ENCODE measurements at places on chromosomes 2 and 18.

- peak; percentile 57 for DNase-seq
Observed at GRCh38 chr18:62863579-62864001, 148.2 kb downstream of the PHLPP1 start.

DNA sequence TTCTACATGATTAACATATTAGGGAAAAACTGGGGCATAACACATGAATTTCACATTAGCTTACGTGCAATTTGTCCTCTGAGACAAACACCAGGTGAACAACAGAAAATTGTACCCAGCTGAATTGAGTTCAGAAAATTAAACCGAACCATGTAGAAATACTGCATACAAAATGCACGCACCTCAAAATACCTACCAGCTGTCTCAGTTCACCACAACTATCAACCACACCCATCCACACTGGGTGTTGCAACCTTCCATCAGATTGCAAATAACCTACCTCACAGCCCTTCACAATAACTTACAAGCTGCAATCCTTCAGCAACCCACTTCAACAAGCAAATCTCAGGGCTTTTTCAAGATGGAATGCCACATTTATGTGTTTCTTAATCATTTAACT lies 55.9 kb downstream of the UNC50 start:
- DNase-seq, result peak; percentile 52

DNA sequence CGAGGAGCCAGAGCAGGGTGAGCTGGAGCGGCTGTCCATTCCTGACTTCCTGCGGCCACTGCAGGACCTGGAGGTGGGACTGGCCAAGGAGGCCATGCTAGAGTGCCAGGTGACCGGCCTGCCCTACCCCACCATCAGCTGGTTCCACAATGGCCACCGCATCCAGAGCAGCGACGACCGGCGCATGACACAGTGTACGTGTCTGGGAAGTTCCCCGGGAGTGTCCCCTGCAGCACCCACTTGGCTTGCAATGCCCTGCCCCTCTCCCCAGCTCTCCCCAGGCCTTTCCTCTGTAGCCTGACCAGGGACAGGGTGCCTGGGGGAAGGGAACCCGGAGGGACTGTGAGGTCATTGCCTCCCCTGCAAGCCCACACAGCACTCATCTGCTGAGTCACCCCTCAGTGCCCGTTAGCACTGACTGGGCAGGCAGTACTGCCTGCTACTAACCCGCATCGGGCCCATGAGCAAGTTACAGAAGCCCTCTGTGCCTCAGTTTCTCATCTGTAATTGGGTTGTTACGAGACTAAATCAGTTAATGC lies 29.4 kb upstream of the GMPPA start:
- peak; percentile 41 for DNase-seq

GRCh38 chr2:105926960-105927678 lies 182.4 kb downstream of the NCK2 start:
- no peak for DNase-seq

DNA sequence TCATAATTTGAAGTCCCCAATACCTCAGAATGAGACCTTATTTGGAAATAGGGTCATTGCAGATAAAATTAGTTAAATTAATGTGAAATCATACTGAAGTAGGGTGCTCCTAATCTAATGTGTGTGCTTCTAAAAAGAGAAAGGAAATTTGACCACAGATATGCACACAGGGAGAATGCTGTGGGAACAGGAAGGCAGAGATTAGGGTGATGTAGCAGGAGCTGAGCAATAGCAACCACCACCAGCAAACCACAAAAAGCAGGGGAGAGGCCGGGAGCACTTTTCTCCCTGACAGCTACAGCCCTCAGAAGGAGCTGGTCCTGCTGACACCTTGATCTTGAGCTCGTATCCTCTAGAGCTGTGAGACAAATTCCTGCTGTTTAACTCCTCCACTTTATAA lies 24.6 kb upstream of the SCG2 start:
- peak; percentile 92 for DNase-seq

DNA sequence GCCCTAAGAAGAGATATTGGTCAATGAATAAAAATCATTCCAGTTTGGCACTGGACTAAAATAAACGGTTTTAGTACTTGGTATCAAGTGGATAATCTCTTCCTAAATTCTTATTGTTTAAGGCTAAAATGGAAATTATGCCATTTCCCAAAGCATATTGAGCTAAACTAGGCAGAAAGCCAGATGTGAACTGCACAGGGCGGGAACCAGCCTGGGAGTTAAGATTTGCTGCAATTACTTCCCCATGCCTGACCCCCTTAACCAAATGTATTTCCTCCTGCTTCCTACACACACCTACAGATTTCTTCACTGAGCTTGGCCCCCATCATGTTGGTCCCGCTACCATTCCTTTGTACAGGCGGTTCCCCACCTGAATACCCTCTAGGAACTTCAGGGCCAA lies 12.2 kb downstream of the ZBTB7C start:
- DNase-seq, result no peak

DNA sequence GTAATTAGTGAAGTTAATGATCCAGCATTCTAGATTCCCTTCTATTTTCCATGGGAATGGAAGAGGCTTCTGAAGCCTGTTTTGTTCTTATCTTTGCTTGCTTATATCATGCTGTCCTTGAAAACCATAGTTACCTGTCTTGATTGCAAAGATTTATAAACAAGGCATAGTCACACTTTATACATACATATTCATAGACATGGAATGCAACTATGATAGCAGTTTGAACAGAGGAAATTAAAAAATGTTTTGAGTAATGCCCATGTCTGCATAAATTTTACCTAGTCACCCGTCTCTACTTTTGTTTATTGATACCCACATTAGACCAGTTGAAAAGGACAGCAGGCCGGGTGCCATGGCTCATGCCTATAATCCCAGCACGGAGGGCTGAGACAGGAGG lies 289.0 kb downstream of the PTPRM start:
- DNase-seq, result no peak

- no peak for DNase-seq
Observed at GRCh38 chr2:61834893-61835292, 19.0 kb downstream of the FAM161A start.

DNA sequence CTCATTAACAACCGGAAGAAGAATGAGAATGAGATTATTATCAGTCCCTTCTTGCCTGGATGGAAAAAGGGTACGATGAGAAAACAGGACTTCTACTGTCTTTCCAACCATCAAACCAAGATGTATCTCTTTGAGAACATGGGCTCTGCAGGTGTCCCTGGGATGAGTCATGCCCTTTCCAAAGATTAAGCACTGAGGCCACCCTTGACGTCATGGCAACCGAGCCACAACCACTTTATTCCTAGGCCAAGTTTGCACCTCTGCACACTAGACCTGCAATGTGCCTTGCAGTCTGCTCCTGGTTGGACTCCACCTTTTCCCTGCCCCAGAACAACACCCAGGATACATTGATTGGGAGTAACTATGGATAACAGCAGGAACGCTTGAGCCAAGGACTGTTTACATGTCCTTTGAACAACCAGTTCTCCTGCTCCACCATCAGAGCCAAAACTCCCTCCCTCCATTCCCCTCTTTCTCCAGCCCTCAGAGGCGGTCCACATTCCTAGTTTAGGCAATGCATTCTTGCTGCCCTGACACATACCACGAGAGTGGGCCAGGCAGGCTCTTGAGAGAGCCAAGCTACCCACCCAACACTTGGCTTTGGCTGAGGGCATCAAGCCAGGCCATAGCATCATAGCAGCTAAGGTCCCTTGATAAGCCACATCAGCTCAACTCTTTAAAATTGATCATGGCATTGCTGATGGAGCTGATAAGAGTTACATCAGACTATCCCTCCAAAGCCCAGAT lies 310.7 kb downstream of the TNS1 start:
- DNase-seq, result peak; percentile 56

- peak; percentile 9 for DNase-seq
Observed at GRCh38 chr2:158297606-158298005, 158.9 kb downstream of the CCDC148 start.

DNA sequence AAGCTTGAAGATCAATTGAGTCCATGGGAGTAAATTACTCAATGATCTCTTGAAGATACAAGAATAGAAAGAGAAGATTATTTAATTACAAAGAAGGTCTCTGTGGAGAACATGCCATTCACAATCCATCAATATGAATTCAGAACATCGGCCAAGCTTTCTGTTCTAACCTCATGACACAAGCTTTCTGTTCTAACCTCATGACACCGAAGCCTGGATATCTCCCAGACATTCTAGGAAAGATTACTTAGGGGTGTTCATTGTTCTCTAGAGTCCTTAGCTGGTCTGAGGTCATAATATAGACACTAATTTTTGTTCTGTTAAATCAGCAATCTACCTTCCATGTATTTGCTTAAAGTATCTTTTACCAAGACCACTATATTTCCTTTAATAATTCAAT lies 95.5 kb downstream of the RDH14 start:
- no peak for DNase-seq

DNA sequence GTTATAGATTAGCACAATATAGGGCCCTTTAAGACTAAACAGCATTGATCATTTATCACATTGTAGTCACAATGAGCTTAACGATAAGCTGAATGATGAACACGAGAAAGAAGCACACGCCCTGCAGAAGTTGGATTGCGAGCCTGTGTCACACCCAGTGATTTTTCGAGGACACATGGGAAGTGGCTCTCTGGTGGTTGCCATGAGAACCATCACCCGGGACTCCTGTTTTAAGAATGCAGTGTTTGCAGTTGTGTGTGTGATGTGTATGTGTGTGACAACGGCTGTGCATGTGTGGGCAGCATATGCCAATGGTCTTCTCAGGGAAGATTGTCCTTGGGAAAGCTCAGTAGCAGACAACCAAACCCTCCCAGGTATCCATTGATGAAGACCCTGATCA lies 69.2 kb downstream of the PDCL3 start:
- no peak for DNase-seq

DNA sequence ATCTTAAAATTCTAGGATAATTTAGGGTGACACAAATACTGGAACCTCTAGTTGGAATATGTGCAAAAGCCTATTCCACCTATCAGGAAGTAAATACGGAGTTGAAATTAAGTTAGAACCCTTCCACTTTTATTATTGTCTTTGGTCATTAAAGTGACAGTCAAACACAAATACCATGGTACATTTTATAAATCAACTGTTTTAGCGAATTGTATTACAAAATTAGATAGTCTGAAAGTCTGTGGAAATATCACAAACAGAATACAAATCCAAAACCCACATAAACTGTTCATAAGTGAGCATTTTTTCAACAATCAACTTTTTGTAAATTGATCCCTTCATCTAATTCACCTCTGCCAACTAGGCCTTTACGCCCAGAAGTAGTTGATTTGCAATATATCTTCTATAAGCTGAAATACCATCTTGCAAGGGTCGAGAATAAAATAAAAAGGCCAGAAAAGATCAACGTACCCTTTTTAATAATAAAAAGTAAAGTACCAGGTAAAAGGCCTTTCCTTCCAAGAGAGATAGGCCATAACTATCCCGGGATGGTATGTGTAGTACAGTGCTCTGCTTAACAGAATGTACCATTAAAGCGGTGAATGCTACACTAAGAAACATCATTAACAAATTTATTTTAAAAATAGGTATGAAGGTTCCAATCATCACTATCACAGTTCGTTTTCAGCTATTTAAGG lies 1.3 kb downstream of the USP34 start:
- no peak for DNase-seq

DNA sequence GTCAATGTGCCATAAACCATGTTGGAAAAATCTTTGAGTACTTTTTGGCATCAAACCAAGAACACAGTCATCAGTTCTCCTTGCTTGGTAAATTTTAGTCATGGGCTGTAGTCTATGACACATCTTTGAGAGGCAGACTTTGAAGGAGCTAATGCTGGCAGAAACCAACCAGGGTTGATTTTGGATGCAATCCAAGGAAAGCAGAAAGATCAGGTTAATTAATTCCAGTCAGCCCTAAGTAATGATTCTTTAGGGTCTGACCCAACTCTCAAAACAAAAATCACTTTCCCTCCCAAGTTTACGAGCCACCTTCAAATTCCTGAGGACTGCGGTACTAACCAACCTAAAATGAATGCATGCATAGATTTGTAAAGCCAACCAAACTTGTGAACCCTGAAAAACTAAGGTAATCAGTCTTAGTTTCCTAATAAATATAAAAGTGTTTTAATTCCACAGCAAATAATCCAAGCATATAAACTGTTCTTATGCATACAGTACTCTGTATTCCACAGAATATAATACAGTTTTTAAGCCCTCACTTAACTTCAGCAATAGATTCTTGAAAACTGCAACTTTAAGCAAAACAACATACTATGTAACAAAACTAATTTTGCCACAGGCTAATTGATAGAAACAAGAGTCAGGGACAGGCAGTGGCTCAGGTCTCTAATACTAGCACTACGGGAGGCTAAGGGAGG lies 22.0 kb downstream of the AP1S3 start:
- DNase-seq, result peak; percentile 82

DNA sequence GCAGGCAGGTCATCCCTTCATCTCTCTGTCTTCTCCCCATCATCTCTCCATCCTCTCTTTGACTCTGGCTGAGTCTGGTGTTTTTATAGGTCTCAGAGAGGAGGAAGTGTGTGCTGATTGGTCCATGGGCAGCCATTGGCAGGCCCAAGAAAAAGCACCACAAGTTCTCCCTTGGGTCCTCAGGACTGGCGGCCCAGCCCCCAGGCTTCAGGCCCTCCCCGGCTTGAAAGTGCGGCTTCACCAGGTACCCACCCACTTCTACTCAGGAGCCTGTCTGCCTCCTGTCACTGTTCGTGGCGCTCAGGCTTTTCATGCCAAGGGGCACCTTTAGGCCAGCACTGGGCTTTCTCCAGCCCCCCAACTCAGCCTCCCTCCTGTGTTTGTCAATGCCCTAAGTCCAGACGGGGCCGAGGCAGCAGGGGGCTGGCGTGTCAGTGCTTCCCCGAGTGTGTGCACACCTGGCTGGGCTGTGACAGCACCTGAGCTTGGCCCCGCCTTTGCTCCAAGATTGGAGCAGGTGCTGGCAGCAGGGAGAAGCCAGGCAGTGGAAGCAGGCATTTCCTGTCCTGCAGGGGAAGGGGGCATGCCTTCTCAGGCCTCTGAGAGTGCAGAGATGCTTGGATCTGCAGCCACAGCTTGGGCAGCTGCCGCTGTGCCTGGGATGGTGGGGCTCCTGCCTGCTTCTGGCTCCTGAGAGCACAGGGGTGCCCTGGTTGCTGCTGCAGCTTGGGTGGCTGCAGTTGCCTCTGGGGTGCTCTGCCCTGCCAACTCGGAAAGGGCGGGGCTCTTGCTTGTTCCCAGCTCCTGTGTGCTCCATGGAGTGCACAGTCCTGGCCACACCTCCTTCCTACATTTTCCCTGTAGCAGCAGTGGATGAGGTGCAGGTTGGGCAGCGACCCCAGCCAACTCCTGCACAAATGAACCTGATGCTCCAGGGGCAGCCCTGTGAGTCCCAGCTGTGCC lies 34.1 kb downstream of the FBXO48 start:
- DNase-seq, result no peak

DNA sequence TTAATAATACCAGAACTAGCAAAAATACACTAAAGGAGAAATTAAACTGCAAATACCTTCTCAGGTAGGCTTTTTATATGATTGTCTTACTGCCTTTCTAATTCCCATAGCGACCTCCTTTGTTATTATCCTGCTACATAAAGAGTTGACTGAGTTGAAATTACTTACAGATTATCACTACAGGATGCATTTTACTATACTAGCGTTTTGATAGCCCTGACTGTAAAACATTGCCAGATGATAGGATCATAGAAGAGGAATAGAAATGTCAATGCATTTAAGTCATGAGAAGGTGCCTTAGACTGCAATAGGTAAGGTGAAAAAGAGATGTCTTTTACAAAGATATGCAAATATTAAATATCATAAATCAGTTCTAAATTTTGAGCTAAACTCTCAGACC lies 639.7 kb downstream of the NRXN1 start:
- no peak for DNase-seq

Measured in fibroblast of upper back skin (primary cell).